ENCODE measurements at places on chromosomes 6 and 20.

DNA sequence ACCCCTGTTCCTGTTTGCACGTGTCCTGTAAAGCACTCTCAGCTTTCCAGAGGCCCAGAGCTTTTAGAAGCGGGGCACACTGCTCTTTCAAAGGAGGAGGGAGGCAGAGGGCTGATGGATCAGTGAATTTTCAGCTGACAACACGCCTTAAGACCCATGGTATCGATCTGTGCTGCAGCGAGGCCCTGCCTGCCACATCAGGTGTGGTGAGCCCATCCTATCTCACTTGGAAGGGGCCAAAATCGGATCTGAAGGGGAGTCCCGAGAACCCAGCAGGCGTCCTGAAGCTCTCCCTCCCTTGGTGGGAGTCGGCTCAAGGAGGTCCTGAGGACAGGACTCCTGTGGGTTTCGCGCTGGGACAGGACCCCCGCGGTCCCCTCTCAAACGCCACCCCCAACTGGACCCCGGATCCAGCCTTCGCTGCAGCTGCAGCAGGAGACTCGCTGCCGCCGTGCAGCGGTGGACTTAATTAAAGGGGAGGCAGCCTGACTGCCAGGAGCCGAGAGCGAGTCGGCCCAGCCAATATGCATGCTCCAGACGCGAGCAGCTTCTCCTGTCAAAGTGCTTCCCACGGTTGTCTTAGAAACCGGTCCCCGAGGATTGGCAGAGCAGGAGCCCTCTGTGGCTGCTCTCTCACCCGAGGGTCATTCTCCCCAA, 580.0 kb upstream of the ZNF337 start:
- no peak for DNase-seq

GRCh38 chr6:49806145-49806544, 19.1 kb upstream of the PGK2 start:
- no peak for DNase-seq

DNA sequence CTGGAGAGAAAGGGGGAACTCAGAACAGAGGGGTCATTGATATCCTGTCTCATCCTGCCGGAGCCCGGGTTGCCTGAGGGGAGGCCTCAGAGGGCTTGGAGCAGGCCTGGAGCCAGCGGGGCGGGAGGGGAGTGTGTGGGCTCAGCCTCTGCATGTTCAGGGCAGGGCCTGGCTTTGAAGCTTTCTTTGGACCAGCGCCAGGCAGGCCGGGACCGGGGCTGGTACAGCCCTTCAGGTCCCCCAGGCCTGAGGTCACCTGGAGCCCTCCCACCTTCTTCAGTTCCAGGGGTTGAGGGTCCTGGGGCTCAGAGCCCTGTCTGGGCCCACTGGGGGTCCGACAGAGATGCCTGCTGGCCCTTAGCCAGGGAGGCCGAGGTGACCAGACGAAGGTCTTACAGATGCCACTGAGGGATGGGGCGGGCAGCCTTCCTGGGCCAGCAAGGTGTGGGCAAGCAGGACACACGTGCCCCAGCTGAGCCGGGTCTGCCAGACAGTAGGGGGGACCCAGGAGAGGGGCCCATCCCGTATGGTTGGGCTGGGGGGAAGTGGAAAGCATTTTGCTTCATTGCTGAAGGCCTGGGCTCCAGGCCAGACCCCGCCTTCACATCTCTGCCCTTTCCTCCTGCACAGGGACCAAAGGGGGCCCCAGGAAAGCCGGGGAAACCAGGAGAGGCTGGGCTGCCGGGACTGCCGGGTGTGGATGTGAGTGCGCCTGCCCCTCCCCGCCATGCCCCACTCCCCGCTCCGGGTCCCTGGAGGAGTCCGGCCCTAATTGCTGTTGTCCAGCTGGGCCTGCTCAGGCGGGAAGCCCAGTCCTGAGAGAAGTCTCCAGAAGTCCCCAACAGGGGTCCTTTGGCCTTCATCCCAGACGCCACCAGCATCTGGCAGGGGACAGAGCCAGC, 2.0 kb downstream of the COL9A3 start:
- DNase-seq: no peak

DNA sequence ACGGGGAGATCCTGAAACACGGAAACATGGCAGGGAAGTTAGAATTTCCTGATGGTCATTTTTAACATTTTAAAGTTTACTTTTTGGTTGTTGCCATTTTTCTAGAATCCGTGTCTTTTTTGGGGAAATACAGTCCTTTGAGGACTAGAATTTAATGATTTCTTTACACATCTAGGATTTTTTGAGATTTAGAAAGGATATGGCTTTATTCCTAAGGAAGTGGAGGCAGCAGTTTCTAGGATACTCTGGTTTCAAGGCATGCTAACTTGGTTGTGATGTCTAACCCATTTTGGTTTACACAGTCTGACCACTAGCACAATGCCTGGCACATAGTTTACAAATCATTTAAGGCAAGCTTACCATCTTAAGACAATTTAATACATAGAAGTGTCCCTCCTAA, 1.1 kb upstream of the ZBTB2 start:
- DNase-seq: no peak

GRCh38 chr20:13610184-13610583, 28.5 kb downstream of the TASP1 start:
- DNase-seq: no peak

GRCh38 chr6:156167016-156167624, 610.1 kb upstream of the ARID1B start:
- peak; percentile 64 for DNase-seq

DNA sequence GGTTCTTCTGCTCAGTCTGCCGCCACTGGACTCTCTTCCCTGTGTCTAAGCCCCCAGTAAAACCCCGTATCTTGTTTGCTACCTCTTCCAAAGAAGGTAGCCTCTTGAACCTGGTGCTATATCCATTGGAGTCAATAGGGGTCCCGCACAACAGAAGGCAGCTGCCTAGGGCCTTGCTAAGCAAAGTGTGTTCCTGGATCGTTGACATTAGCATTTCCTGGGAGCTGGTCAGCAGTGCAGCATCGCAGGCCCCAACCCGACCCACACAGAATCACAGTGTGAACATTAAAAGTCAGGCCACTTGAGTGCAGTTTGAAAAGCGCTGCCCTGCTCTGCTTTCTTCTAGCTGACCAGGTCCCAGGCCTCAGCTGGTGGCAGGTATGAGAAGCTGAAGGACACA, 2.9 kb downstream of the ADA start:
- no peak for DNase-seq

DNA sequence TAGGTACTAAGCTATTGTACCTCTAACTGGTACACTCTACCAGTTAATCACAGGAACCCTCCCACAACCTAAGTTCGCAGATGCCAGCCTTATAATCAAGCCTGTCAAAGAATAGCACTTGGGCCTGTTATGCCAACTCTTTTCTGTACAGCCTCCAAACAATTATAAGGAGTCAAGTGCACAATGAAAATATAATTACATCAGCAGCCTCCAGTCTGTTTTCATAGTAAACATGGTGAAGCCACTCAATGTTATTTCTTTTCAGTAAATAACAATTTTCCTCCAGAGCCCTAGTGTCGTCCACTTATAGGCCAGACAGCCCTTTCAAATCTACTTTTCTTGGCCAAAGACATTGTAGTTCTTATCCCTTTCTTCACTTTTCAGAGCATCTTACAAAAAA, 82.7 kb upstream of the CARMIL1 start:
- DNase-seq: no peak

All from fibroblast of skin of abdomen (primary cell).